CD8-positive, alpha-beta T cell (primary cell): ENCODE measurements at places on chromosomes 7 and 10.

DNA sequence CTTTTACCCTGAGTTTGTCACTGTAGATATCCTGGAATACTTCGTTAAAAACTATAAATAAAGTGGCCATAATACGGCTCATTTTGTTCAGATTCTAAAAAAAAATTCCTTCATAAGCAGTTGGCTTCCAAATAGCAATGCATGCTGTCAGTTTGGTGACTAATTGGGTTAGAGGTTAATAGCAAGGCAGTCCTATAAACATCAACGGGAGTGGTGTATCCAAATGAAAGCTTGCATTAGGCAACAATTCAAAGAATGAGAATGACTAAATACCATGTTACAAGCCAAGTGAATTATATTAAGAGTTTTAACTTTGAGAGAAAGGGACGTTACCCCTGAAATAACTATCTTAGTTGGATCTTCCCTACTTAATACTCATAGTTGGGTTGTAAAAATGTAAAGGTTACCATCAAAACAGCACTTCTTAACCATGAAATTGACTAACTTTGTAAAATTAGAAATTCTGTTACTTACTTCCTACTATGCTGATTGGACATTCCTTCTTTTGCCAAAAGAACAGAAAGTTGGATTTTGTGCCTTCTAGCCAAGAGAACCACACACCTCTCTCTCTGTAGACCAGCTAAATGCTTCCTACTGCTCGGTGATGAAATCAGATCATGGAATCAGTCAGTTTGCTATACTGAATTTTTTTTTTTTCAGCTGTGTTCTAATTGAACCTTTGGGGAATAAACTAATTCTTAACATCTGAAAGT lies 98.0 kb downstream of the KAT6B start:
- DNase-seq: no peak

- no peak for DNase-seq
These were observed 154.8 kb upstream of the TMEM196 start for GRCh38 chr7:19928247-19928646.

DNA sequence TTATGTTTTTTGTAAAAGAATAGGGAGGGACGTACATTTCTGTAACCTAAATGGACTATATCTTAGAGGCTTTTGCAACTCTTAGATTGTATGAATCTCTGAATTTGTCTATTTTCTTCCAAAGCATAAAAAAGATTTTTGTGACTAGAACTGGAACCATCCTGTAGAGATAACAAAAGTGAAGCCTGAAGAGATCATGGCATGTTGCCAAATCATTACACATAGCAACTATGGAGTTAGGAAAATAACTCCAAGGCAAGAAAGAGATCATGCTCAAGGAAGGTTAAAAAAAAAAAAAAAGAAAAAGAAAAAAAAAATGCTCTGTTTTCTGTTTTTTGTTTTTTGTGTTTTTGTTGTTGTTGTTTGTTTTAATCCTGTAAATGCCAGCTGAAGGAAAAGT lies 567.7 kb upstream of the ZWINT start:
- no peak for DNase-seq

- no peak for DNase-seq
These were observed 237.3 kb upstream of the PITRM1 start for GRCh38 chr10:3409928-3410327.

DNA sequence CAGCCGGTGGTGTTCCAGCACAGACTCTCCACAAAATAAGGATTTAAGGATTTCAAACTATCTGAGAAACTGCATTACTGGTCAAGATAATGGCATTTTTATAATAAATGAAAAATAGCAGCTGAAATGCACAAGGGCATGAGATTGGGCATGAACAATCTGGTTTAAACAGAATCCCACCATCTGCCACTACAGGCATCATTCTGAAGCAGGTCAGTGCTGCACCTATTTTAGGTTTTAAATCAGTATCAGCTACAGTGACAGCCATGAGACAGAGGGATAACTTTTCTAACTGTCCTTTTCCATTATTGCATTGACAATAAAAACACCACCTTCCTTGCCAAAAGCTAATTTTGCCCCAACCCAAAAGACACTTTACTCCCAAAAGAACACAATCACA lies 186.8 kb downstream of the ETV1 start:
- DNase-seq: no peak

DNA sequence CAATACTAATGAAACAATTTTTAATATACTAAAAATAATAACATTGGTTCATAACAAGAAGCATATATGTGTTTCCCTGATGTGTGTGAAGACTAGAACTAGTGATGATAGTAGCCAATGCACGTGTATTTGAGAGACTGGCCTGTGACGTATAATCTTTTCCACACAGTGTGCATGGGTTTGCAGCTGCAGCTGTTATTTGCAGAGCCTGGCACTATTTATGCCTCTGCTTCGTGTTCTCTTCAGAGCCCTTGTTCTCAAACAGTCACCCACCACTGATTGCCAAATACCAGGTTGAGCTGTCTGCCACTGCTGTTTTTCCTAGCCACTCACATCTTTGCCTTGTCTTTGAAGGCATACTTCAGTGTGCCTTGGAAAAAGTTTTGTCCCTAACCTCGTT lies 531.7 kb downstream of the ETV1 start:
- DNase-seq: no peak

DNA sequence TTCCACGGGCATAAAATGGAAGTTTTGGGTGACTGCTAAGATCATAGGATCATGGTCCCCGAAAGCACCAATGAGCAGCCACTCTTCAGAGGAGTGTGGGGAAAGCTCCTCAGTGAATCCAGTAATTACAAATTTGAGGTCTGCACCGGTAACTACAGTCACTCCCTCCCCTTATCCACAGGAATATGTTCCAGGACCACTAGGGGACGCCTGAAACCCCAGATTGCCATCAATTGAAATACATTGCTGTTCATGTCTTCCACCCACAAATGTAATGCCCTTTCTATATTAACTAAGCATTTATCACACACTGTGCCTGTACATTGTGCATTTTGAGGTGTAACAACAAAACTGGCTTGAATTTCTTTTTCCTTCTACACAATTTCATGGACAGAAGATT lies 447.9 kb upstream of the PFKP start:
- DNase-seq: no peak

- no peak for DNase-seq
These were observed 114.6 kb downstream of the EPC1 start for GRCh38 chr10:32232378-32232777.

DNA sequence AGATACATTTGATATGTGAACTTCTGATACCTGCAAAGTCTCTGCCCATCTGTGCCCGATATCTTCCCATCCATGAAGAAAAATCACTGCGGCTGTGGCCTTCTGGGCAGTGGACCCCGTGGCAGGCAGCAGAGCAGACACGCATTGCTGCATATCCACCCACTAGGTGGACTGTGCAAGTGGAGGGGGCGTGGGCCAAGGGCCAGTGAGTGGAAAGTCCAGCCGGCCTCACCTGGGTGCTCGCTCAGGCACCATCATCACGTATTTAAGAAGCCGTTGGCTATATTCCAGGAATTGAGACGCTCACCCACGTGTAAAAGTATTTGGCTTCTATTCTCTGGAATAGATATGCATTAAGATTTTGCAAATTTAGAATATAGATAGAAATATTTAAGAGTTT lies 30.8 kb upstream of the SLC13A1 start:
- DNase-seq: no peak

- no peak for DNase-seq
These were observed 165.8 kb downstream of the CFTR start for GRCh38 chr7:117645481-117646165.

DNA sequence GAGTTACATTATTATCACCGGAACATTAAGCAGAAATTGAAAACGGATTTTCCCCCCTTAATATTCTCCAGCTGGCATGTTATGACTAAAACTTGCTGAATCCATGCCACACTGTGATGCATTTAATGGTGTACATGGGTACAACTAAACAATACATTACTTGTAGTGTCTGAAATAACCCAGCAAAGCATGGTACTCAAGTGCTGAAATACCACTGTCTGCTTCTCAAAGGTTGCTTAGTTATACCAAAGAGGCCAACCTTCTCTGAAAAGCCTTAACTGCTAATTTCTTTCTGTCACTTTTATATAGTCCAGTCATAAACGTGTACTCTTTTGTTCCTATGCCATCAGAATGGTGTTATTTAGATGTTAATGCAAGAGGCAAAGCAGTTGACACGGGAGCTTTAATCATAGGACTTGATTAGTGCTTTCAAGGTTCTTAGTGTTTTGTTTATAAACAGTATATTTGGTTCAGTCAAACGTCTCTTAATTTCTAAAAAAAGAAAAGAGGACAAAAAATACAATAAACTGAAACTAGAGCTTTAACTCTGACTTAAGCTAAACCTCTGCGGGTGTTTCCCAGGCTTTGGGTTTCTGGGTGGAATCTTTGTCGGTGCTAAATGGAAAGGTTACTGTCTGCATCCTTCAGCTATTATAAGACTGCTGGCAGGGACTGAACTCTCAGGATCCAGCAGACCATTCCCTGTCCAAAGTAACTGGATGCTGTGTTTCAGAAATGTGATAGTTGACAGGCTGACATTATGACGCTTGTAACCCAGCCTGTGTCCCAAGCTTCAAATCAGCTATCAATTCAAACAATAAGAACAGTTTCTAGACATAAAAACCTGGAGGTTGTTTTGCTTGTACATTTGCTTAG lies 202.6 kb downstream of the PPP1R3A start:
- DNase-seq: no peak

- DNase-seq: no peak
These were observed 711 bp downstream of the HIP1 start for GRCh38 chr7:75737856-75738603.

GRCh38 chr10:87092861-87093631 lies 1.6 kb downstream of the GLUD1 start:
- DNase-seq: peak; percentile 52

DNA sequence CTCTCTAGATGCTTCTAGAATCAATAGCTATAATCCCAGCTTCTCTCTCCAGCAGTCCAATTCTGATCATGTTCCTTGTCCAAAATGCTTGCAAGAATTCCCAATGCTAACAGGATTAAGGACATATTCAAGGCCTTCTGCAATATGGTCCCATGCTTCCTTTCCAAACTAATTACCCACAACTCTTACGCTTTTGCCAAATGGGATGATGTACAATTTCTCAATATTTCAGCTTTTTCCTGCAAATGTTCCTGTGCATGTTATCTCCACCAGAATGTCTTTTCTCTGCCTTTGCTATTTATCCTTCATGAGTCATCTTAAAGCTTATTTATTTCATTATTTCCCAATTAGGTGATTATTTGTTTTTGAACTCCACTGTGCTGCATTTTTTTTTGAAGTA lies 556.4 kb downstream of the SORCS1 start:
- no peak for DNase-seq

GRCh38 chr7:96177353-96177752 lies 144.5 kb downstream of the SLC25A13 start:
- DNase-seq: no peak

DNA sequence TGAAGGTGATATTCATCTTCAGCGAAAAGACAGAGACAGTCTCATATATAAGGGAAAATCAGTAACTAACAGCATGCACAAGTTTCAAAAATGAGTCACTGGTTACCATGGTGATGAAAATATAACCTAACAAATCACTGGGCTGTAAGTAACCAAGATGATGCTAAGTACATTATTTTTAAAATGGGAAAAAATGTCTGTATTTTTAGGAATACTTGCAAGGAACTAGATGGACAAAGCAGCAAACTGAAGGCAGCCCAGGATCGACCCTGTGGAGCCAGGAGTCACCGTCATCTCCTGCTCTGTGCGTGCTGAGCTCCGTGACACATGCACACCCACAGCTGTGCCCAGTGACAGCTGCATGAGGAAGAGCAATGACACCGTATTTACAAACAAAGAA lies 137.3 kb downstream of the ELMO1 start:
- peak; percentile 34 for DNase-seq

DNA sequence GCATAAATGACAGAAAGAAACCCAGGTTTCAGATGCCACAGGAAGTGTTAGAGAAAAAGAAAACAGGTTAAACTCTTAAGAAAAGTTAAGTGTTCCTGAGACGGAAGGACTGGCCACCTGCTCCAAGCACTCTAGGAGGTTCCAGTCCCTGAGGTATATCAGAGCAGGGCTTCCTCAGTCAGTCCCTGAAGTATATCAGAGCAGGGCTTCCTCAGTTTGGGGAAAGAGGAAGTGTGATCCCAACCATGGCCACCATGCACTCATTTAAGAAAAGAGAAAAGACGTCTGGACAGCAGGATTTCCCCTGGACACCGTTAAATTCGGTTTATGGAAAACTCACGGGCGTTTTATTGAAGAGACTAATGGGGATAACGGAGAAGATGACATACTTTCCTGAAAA lies 133.4 kb upstream of the PFKP start:
- no peak for DNase-seq

DNA sequence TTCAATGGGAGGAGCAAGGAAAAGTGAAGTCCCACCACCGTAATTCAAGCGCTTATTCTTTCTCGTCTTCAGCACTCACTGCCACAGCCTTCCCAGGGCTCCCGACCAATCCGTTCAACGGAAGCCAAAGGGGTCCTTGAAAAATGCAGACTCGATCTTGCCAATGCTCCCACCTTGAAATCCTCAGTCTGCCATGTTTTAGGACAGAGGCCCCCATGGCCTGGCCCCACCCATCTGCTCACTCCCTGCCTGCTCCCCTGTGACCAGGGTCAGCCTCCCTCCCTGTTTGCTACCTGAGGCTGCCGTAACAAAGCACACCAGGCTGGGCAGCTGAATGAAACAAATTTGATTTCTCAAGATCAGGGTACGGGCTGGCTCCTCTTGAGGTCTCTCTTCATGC lies 3.0 kb upstream of the DNAAF5 start:
- DNase-seq: no peak

GRCh38 chr10:80159166-80159873 lies 26.8 kb downstream of the PLAC9 start:
- DNase-seq: no peak

GRCh38 chr7:70153933-70154332 lies 555.7 kb downstream of the AUTS2 start:
- DNase-seq: no peak

GRCh38 chr10:120077707-120078492 lies 185.4 kb downstream of the SEC23IP start:
- DNase-seq: no peak

GRCh38 chr10:7133278-7133677 lies 277.6 kb downstream of the SFMBT2 start:
- DNase-seq: no peak

GRCh38 chr7:36301914-36302771 lies 87.5 kb upstream of the ANLN start:
- no peak for DNase-seq

DNA sequence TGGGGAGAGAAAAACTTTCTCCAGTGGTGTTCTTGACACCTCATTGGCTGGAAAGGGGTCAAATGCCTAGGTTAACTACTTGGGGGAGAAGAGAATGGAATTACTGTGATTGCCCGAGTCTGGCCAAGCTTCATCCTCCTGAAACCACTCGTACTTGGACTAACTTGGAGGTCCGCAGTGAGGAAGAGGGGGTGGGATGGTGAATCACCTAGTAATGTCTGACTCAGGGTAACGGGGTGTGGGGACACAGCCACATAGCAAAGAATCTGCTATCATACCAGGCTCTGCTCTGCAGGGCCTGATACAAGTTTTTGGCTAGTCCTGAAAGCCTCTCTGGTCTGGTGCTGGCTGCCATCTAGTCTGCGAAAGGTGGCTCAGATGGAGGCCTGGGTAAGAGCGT lies 190.9 kb downstream of the RPS24 start:
- DNase-seq: no peak
